Neuronal stem cell (in vitro differentiated cells): ENCODE measurements at places on chromosomes 1 and 21.

DNA sequence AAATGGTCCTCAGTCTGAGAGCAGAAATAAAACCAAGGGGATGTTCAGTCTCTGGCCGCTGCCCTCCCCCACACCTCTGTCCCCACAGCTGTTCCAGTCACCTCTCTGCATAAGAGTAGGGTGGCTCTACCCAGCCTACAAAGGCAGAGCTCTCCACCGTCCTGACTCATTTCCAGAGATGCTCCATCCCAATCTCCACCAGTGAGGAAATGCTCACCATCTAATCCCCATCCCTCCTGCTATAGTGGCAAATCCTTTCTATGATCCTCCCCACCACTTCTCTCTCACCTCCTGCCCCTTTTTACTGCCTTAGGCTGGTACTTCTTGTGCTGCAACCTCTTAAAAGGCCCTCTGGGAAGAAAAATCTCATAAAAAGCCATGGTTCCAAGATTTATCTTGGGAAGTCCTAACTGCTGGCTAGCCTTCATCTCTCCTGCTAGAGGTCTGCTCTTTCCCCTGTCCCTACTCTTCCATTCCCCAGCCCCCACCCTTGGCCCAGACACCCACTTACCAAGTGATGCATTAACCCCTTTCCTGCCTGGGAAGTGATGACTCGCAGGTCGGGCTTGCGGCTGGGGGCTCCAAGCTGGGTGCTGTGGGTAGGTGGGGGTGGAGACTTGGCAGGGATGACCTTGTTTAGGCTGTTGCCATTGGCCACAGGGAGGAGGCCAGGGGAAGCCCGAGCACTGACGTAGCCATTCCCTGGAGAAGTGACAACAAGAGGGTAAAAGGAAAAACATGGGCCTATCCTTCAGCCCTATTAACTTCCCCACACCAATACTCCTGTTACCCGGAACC lies 23.9 kb downstream of the MEF2D start:
- no peak for DNase-seq

DNA sequence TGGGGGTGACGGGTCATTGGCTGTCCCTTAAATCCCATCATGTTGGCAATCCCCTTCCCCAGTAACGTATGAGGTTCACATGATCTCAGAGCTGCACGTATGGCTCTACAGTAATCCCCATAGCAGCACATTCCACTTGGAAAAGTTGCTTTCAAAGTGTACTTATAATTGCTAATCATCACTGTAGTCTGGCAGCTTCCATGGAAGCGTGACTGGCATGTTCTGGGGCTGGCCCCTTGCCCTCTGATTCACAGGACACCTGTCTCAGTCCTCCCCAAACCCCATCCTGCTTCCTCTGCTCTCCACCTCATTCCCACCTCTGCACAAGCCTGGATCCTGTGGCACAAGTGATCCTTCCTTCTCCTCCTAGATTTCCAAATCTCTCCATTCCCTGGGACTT lies 102.2 kb downstream of the TSEN15 start:
- DNase-seq, result no peak

- no peak for DNase-seq
These were observed 346.0 kb downstream of the AGBL4 start for GRCh38 chr1:49677706-49678105.

DNA sequence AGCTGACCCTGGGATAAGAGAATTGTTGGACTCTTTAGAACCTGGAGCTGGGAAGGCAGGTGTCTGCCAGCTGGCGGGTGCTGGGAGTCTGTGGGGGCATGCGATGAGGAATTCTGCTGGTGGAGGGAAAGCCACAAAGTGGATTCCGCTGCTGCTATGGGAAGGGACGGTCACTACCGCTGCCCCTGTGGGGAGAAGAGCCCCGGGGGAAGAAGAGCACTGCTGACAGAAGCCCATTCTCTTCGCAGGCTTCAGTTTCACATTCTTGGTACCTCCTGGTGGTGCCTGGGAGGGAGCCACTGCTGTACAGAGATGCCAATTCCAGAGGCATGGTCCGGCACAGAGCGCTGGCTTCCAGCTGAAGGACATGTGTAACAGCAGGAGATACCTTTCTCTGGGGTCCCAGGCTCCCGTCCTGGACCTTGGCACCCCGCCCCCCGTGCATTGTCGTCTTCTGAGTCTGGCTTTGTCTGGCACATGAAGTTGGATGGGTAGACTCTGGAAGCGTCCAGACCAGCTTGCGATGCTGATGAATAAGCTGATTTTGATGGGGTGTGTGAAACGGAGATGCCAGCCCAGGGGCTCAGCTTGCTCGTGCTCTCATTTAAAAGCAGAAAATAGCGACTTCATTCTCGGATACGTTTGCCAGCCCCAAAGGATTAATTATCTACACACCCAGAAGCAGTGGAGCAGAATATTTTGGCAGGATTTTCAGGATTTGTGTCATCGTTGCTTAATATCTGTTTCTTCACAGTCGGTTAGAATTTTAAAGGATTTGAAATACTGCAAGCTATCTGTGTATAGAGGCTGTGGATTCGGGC lies 13.2 kb downstream of the PDXK start:
- DNase-seq, result no peak

- no peak for DNase-seq
These were observed 66.2 kb downstream of the RGL1 start for GRCh38 chr1:183871142-183871541.

DNA sequence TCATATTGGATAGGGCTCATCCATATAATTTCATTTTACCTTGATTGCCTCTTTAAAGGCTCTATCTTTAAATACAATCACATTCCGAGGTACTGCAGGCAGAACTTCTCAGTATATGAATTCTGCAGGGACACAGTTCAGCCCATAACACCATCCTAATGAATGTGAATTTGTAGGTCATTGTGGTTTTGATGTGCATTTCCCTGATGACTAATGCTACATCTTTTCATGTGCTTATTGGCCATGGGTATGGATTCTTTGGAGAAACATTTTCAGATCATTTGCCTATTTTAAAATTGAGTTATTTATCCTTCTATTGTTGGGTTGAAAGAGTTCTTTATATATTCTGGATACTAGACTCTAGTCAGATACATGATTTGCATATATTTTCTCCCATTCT lies 9.6 kb upstream of the RPS6KC1 start:
- no peak for DNase-seq

GRCh38 chr1:172167796-172168596 lies 252.5 kb upstream of the C1orf105 start:
- no peak for DNase-seq

GRCh38 chr1:226628612-226629155 lies 80.1 kb downstream of the STUM start:
- no peak for DNase-seq

- DNase-seq, result no peak
These were observed 100.8 kb downstream of the UCK2 start for GRCh38 chr1:165928075-165928731.

DNA sequence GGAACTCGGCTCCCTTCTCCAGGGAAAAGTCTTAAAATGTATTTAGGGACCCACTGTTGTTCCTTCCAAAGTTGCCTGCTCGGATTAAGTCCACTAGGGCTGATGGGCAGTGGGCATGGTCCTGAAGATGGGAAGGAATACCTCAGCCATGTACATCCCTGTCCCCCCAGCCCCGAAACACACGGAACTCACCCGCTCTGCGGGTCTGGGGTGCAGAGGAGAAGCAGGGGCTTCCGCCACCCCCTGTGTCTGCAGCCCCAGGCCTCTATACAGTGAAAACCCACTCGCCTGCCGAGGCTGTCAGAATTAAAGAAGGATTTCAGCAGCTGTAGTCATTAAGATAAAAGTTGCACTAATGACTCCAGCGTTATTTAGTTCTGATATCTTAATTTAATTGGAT lies 212.6 kb upstream of the VAMP3 start:
- DNase-seq, result no peak

GRCh38 chr1:71343686-71344416 lies 263.0 kb upstream of the ZRANB2 start:
- no peak for DNase-seq

DNA sequence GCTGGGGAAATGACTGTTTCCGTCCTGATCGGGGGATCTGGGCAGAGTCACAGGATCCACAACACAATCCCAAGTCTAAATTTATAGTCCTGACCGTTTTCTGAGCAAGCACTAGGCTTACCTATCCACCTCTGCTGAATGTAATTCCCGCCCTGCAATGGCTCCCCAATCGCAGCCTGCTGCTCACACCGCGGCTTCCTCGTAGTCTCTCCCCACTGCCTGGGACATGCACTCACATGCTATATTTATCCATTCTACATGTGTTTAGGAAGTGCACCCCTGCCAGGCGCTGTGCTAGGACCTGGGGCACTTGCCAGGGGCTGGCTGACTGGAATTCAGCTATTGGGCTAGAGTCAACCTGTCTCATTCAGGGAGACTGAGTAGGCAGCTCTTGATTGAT lies 246.6 kb upstream of the CSF3R start:
- no peak for DNase-seq

GRCh38 chr1:206580438-206581113 lies 31.7 kb downstream of the EIF2D start:
- no peak for DNase-seq

GRCh38 chr1:180291004-180291403 lies 60.9 kb downstream of the LHX4 start:
- DNase-seq, result no peak

GRCh38 chr1:167185062-167185461 lies 35.6 kb upstream of the POU2F1 start:
- DNase-seq, result no peak

GRCh38 chr1:31699341-31699891 lies 4.4 kb downstream of the COL16A1 start:
- no peak for DNase-seq

DNA sequence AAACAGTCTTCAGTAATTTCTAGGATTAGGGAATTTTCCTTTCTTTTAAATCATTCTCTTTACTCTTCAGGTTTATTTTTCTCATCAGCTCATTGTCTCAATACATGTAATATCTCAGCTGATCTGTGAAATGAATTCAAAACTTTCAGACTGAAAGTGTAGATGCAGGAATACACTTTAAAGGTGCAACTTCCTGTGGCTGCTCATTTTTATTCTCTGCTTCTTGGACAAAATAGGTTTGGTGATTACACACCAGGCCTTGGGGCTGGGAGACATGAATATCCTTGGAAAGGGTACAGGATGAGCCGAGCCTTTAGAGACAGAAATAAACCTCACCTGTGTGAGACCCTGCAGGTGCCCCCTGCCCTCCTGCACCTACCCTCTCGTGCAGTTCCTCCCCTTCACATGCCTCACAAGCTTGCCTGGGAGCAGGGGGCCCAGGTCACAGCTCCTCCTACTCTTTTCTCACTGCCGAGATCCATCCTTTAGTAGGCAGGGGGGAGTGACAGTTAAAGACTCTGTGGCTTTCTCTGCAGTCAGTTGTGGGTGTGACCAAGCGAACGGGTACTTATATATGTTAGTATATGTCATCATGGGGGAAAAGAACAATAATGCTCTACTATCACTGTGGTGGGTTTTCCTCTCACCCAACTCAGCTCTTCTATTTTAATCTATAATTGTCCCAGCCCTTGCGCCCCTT lies 23.6 kb downstream of the XCL2 start:
- no peak for DNase-seq

DNA sequence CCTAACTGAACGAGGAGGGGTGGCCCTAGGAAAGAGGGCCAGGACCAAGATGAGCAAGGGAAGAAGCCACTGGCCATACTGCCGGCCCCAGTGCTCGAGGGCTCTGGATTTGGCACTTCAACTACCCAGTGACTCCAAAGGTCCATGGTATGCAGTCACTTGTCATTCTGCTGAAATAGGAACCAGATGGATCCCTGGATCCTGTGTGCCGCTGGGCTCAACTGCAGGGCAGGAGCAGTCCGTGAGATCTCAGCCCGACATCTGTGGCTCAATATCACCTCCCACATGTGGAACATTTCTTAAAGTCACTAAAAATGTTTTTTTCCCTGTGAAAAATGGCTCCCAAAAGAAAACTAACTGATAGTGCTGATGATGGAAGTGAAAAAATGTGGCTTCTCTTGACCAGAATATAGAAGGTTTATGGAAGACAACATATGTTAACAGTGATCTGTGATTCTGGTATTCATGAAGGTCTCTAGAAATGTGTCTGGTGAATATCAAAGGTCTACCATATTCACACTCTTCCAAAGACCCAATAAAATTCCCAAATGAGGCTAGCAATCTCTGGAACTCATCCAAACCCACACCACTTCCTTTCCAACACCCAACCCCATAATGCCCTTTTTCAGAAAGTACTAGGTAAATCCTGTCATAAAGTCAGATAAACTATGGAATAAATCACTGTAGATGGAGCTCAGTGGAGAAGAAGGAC lies 24.1 kb downstream of the PAFAH2 start:
- no peak for DNase-seq

DNA sequence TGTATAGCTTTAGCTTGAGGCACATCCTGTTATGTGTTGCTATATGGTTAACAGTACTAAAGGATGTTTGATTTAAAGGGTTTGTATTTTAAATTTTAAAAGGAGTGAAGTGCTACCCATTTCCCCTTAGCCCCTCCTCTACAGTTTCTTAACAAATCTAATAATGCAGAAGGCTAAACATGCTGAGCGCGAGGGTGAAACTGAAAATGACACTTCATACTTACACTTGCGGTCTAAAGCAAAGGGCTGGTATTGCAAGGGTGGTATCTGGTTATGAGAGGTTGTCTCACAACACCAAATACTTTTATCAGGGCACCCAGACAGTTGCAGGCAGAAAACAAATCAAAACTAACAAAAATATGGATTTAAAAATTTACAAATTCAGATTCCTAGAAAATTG lies 172.3 kb downstream of the SIPA1L2 start:
- no peak for DNase-seq

GRCh38 chr1:114502080-114502479 lies 8.9 kb downstream of the TRIM33 start:
- DNase-seq, result no peak

GRCh38 chr21:43697758-43698643 lies 20.9 kb upstream of the PDXK start:
- DNase-seq, result no peak

DNA sequence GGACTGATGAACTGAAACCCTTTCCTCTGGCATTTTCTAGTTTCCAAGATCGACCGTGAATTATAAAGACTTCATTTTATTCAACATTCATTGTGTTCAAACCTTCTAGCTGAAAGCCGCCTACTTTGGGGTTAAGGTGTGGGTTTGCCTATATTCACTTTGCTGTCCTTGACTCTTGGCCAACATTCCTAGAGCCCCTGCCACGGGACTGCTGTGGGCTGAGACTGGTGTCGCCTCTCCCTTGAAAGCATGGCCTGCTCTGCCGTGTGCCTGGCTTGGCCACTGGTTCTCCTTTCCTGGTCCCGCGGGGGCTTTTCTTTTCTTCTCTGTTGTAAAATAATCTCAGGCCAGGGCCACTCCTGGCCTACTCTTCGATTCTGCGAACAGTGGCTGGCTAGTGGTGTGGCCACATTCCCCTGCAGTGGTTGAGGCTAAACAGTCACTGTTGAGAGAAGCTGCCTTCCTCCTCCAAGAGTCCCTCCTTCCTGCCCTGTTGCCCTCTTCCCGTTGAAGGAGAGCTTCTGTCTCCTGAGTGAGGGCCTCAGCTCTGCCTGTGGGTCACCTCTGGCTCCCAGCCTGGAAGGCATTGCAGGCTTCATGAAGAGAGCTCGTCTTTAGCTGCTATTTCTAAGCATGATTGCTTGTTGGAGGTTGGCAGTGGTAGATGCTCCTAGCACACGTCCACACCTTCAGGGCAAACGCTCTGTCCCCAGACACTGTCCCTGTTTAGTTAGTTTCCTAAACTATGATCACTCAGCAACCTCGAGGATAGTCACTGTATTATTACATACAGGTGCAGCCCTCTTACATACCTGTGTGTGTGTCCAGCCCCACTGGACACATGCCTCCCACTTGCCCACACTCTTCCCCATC lies 80.5 kb downstream of the GALNT2 start:
- DNase-seq, result no peak

GRCh38 chr1:239952348-239953308 lies 139.1 kb upstream of the FMN2 start:
- no peak for DNase-seq

GRCh38 chr21:17495680-17496079 lies 17.2 kb upstream of the CXADR start:
- no peak for DNase-seq

GRCh38 chr1:183275322-183275721 lies 89.3 kb downstream of the LAMC2 start:
- DNase-seq, result no peak
